ENCODE measurements at places on chromosomes 5 and 9.

DNA sequence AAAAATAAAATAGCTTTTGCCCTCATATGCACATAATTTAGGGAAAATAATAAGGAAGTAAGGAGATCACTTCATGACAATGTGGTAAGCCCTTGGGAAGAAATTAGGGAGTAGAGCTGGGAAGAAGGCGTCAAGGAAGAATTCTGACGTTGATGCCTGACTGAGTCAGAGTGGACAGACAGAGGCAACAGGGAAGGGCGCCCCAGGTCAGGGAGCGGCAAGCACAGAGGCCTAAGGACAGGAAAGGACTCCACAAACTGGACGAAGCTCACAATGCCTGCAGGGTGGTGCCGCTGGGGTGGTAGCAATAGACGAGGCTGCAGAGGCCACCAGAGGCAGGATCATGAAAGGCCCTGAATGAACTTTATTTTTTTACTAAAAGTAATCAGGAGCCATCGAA is 7.6 kb downstream of the DRD1 start:
- no peak for DNase-seq

- DNase-seq, result no peak
Observed at GRCh38 chr5:118647587-118647986, 340.8 kb downstream of the DTWD2 start.

DNA sequence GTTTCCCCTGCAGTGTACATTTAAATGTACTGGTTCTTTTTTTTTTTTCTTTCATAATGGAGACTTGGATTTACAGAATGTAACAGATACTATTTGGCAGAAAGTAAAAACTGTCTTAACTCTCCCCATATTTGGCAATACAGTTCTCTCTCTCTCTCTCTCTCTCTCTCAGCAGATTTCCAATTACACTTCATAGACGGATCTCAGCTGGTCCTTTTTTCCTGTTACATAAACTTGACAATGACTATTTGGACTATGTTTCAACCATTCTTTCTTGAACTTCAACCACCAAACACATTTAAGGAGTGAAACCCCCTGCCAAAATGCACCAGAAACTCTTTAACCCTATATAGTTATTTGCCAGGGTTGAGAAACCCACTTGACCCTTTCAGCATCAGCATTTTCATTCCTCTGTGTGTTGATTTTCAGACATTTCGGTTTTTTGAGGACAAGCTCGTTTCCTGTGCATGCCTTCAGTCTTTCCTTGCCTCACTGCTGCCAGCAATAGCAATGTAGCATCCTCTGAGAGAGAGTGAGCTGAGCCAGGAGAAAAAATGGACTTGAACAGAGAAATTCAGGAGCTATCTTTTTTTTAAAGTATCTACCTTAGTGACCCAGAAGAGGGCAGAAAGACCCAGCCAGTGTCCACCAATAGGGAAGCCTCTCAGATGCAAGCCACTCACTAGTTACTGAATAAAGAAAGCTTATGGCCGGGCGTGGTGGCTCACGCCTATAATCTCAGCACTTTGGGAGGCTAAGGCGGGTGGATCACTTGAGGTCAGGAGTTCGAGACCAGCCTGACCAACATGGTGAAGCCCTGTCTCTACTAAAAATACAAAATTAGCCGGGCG is 26.0 kb upstream of the GNA14 start:
- DNase-seq, result no peak

DNA sequence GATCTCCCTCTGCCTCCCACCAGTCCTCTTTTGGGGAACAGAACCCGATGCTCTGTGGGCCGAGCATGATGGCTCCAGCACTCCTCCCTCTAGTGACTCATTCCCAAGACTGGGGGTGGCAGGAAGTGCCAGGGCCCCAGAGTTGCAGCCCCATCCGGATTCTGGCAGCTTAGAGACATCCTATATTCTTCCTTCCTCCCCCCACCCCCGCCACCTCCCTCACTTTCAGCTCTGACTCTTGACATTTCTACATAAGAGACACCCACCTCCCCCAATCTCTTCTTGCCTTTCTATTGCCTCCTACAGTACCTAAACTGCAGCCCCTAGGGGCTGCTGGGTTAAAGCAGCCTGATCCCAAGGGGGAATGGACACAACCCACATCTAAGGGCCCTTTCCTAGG is 47.1 kb upstream of the MATR3 start:
- DNase-seq, result no peak

GRCh38 chr5:125575891-125576505 is 829.6 kb upstream of the ZNF608 start:
- no peak for DNase-seq

DNA sequence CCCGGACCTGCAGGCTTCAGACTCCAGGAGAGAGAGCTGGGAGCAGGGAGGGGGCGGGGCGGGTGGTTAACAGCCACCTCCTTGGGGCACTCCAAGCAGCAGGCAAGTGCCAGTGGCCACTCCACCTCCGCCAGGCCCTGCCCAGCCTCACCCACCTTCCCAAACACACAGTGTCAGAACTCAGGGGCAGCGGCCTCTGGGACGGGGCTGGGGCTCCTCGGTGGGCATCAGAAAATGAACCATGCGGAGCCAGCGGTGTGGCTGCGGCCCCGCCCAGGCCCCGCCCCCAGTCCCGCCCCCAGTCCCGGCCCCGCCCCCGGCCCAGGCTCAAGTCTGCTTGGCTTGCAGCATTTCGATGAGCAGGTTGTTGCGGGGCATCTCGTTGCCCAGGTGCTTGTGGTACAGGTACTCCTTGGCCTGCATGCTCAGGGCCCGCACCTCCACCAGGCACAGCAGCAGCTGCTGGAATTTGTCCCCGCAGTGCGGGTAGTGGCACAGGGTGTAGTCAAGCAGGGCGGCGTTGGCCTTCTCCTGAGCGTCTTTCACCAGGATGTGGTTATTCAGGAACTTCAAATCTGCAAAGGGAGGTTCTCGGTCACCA is 24.7 kb downstream of the NR5A1 start:
- no peak for DNase-seq

DNA sequence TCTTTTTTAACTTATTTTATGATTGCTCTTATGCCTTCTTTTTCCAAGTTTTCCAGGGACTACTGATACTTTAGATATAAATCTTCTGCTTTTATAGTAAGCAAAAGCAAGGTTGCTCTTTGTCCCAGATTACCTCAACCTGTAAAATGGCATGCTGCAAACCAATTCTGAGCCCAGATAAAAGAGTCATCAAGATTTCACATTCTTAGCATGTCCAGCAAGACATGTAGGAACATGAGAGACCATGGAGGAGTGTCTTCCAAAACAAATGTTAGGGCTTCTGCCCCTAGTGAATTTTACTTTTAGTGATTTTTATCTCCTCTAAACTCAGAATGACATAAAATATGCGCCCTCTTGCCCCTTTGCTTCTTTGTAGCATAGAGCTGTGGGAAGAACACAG is 7.0 kb upstream of the CDC20B start:
- no peak for DNase-seq

- no peak for DNase-seq
Observed at GRCh38 chr5:87770601-87771121, 357.9 kb upstream of the CCNH start.

DNA sequence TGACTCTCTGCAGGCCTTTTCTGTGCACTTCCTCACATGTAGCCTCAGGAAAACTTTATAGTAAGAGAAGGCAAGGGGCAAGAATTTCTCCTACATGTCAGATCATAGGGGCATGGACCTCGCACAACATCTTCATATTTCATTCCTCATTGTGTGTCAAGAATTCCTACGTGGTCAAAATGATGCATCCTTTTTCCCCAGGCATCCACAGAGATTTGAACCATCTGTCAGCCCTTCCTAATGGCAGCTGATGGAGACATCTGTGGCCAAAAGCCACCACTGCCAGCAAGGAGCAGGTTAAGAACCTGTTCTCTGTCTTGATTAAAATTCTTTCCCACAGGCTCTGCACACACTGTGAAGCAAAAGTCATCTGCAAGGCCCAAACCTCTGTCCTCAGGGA is 42.5 kb downstream of the MFAP3 start:
- no peak for DNase-seq

DNA sequence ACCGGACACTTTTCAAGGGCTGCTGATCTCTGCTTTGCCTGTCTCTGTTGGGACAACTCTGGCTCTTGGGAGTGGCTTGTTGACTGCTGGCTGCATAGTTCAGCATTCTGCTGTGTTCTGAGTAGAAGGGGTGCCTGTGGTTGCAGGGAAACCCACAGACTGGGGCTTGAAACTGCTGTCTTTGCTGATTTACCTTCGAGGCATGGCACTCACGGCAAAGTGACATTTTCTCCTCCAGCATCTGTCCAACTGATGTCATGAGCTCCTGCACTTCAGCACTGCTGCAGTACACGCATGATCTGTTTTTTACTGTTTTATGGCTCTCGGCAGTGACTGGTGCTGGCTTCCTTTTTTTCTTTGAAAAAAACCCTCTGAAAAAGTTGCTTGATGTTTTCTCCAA is 69.2 kb downstream of the SPATA31D1 start:
- no peak for DNase-seq

DNA sequence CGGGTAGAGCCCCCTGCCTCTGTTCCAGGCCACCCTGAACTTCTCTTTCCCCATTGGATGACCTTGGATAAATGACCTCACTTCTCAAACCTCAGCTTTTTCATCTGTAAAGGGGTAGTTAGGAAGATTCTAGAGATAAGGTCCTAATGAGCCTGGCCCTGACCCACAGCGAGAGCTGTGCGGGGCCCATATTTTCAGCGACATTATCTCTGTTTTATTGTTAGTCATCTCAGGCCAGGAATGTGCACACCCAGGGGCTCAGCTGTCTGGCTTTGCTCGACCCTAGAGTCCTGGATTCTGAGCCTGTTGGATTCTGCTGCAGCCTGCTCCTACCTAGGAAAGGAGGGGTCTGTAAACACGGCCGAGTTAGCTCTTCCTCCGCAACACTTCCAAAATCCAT is 81.2 kb upstream of the LMX1B start:
- no peak for DNase-seq

- no peak for DNase-seq
Observed at GRCh38 chr9:81363916-81364480, 325.3 kb downstream of the TLE1 start.

- no peak for DNase-seq
Observed at GRCh38 chr9:104748359-104749031, 1.0 kb downstream of the NIPSNAP3A start.

DNA sequence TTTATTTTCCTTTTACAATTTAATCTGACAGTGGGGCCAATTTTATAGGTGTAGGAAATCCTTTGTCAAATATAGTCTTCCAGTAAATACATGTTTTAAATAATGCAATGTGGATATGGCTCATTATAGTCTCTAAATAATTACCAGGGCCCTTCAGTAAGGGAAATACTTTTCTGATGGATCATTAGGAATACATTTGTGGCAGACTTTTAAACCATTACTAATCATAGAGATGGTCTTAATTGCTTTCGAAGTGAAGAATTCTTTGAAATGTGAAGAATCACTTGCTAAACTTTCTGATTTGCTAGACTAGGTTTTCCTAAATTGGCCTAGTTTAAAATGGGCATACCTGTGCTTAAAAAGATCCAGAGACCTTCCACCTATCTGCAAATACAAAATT is 105.6 kb upstream of the ELL2 start:
- DNase-seq, result no peak

- DNase-seq, result no peak
Observed at GRCh38 chr5:58075907-58076306, 384.0 kb downstream of the PLK2 start.

DNA sequence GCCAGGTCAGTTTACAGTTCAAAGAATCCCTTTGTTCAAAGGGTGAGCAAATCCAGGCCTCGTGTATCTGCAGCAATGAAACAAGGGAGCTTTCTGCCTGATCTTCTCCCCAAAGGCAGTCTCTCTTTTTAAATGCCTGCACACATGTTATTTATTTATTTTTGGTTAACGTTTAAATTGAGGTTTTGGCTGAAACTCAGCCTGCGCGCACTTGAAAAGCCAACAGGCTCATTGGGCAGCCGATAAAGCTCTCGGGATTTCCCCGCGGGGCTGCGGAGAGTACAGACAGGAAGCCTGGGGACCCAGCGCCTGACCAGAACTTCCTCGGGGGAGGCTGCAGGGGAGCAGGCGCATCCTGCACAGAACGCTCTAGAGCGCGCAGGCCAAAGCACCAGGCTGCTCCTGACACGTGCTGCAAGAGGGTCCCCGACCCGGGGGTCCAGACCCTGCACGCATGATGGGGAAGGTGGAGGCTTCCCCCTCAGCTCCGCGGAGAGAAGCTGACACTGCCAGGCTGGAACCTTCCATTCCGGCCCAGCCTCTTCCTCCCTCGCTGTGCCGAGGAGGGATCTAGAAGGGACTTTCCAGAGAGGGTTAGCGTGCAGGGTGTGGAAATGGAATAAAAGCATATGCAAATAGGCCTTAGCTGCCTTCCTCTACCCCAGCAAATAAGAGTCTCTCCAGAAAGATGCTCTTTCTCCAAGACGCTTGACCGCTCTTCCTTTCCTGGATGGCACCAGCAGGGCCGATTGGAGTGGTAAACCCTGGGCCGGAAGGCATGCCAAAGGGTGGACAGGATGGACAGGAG is 46.1 kb downstream of the PTTG1 start:
- DNase-seq, result no peak

- DNase-seq, result no peak
Observed at GRCh38 chr5:81552852-81553566, 159.1 kb upstream of the ACOT12 start.

- no peak for DNase-seq
Observed at GRCh38 chr5:62592558-62592957, 13.9 kb downstream of the LRRC70 start.

GRCh38 chr9:101438523-101438922 is 2.9 kb upstream of the ALDOB start:
- DNase-seq, result no peak

- DNase-seq, result no peak
Observed at GRCh38 chr9:91937056-91937455, 13.0 kb downstream of the ROR2 start.

- DNase-seq, result no peak
Observed at GRCh38 chr5:76583163-76584047, 39.8 kb downstream of the F2RL2 start.

DNA sequence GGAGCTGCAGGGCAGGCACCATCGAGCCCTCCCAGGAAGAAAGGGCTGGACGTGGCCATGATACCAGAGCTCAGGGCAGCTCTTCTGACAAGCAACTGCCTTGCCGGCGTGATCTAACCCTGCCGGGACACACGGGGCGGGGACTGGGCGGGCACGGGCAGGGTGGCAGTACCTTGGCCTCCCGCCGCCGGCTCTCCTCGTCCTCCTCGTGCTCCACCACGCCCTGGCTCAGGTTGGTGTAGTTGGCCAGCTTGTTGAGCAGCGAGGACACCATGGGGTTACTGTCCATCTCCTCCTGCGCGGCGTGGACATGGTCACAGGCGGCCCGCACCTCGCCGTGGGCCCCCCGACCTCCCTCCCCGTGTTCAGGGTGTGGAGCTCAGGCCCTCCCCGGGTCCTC is 18.5 kb downstream of the SLC12A7 start:
- no peak for DNase-seq

DNA sequence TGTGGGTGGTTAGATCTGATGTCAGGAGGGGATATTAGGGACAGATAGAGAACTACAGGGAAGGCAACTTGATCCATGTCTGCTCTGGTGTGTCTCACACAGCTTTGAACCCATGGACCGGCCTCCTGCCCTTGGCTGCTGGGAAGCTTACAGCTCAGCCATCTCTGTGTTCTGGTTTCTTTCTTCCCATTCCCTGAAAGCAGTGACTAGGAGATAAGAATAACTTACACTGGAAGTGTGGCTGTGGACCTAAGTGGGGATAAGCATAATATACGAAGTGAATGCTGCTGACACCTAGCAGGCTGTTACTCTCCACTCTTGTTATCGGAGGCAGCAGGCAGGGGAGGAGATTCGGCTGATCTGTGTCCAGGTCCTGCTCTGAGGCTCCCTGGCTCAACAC is 282.3 kb upstream of the TUT7 start:
- no peak for DNase-seq

GRCh38 chr9:5459289-5459829 is 9.0 kb downstream of the CD274 start:
- no peak for DNase-seq

GRCh38 chr9:124522121-124523098 is 15.2 kb upstream of the NR5A1 start:
- no peak for DNase-seq
